ENCODE measurements at places on chromosomes 2 and 18.

DNA sequence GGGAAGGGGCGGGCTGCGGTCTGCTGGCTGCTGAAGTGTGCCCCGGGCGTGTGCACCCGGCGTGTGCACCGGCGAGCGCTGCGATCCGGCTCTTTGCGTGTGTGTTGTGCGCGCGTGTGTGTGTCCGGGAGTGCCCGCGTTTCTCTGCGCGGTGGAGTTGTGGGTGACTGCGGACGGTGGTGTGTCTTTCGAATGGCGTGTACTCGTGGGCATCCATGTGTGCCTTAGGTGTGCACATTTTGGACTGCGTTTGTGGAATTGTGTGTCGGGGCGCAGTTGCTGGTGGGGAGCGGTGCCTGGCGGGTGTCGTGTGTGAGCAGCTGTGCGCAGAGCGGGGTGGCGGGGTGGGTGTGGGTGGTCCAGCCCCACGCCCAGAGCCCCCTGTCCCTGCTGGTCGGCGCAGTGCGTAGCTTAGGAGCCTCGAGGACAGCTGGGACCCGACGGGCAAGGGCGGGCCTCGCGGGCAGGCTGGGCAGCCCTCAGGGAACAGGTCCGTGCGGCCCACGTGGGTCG is 533 bp downstream of the HPCAL1 start:
- ATAC-seq = peak; percentile 34

DNA sequence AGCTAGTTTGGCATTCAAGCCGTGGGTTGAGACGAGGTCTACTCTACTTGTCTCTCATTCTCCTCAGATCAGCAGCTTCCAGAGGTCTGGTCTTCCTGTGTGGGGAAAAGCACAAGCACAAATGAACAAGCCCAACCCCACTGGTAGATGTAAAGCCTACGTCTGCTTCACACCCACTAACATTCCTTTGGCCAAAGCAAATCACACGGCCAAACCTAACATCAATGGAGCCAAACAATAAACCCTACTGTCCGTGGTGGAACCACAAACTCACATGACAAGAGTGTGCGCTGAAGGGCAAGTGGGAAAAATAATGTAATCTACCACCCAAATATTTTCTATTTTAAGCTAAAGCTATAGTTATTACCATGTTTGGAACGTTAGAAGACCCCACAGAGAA is 179.3 kb upstream of the MGAT5 start:
- no peak for ATAC-seq

DNA sequence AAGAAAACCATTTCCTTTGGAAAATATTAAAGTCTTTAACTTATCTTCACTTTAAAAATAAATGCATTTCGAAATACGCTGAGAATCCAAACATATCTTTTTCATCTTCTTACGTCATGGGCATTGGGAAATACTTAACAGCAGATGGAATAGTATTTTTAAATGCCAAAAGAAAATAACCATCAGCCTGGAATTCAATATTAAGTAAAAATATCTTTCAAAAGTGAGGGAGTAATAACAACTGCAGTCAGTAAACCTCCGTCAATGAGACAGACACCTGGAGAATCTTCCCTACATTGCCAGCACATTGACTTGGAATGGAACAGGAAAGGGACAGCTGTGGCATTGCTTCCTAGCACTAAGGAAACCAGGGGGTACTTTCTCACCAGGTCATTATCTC is 290.4 kb upstream of the TNP1 start:
- ATAC-seq = no peak

DNA sequence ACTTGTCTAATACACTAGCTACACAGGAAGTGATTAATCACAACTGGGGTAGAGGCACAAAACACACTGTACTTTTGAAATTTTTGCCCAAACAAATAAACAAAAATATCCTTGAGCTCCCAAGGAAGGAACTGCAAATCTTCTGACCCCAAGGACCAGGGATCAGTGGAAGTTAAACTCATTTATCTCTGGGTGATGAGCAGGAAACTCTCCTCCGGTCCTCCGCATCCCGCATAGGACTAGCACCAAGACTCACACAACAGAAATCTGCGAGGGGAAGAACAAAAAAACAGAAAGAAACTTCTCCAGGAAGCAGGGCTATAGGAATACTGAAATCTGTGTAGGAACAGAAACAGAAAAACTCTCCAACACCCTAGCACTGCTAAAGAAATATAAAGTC is 650.3 kb downstream of the DCDC2C start:
- ATAC-seq = no peak

DNA sequence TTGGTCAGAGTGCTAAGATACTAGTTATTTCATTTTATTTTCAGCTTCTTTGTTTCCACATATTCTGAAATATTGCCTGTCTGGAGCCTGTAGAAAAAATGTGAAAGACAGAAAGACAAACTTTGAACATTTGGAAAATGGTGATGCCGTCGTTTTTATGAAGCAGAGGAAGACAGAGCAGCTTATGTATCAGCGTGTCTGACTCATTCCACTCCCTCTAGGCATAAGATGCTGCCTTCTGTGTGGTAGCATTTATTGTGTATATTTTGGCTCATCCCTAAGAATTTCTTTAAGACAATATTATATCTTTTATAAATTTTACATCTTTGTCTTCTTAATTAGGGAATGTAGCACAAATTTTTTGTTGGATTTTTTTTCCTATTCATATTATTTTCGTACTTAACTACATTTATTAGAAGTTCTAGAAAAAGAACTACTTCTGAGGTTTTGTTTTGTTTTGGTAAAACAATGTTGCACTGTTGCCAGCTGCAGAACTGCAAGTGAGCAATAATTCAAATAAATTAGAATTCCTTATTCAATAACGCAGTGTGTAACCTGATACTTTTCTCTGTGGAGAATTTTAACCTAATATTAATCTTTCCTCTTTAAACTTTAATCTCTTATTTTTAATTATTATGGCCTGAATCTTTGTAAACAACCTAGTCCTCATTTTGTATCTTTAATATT is 300.4 kb downstream of the ZNF407 start:
- ATAC-seq = peak; percentile 83

All from SK-N-SH treated with all-trans-retinoic acid at 6 μM for 48 hours (cell line).